ENCODE measurements at places on chromosomes 1 and 21.

GRCh38 chr1:79006564-79006963, at the start of gene ADGRL4:
Gene ADGRL4 (minus strand): TSS chr1:79006730. CDS start chr1:79006654, 76 bp downstream.
- DNase-seq = no peak

GRCh38 chr21:31489726-31490125, 145.7 kb upstream of the TIAM1 start:
- DNase-seq = no peak

- no peak for DNase-seq
Observed at GRCh38 chr1:235342039-235342438, 13.7 kb downstream of the GGPS1 start.

GRCh38 chr1:63906047-63906704, 132.4 kb downstream of the ROR1 start:
- DNase-seq = no peak

GRCh38 chr1:228379666-228380065, 27.0 kb downstream of the TRIM11 start:
- DNase-seq = no peak

- no peak for DNase-seq
Observed at GRCh38 chr1:6096243-6097116, 50.8 kb downstream of the KCNAB2 start.

- DNase-seq = no peak
Observed at GRCh38 chr1:31937300-31938183, 626 bp downstream of the PTP4A2 start.

- no peak for DNase-seq
Observed at GRCh38 chr1:157286646-157287420, 148.6 kb upstream of the ETV3 start.

- DNase-seq = peak; percentile 34
Observed at GRCh38 chr1:206468571-206468970, 1.7 kb upstream of the IKBKE start.

DNA sequence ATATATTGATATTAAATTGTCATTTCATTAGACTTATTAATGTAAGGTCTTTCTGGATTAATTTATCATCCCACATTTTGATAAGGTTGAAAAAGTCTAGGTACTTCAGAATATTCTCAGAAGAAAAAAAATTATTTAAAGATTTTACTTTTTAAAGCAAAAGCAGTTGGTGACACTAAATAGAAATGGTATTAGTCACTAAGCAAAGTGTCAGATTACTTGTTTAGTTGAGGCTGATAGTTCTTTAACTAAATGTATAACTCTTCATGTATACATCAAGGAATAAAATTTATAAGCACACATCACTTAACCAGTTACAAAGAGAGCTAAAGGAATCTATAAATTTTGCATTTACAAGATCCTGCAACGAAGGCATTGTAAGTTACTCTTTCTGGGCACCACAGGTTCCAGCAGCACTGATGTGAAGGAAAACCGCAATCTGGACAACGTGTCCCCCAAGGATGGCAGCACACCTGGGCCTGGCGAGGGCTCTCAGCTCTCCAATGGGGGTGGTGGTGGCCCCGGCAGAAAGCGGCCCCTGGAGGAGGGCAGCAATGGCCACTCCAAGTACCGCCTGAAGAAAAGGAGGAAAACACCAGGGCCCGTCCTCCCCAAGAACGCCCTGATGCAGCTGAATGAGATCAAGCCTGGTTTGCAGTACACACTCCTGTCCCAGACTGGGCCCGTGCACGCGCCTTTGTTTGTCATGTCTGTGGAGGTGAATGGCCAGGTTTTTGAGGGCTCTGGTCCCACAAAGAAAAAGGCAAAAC, 101.1 kb downstream of the ADARB1 start:
- DNase-seq = no peak

DNA sequence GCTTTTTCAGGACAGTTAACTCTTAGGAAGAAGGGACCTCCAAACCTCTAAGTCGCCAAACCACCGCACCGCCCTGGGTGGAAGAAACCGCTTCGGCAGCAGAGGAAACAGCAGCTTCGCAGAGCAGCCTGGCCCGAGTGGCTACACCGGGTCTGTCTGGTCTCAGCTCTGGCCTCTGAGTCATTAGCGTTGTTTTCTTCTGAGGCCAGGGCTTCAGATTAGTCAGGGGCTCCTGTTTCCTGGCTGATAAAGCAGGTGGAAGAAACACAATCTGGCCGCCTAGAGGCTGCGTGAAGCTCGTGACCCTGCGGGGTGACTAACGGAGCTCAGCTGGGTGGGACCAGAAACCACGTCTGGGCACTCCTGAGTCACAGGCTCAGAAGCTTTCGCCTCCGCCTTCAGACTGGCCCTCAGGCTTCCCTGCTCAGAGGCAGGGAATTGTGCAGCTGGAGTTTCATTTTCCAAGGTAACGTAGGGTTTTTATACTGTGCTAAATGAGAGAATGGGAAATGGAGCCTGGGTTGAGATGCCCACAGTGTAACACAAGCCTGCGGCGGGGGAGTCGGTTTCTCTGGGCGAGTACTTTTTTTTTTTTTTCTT, 44.9 kb downstream of the CHAF1B start:
- DNase-seq = peak; percentile 88

DNA sequence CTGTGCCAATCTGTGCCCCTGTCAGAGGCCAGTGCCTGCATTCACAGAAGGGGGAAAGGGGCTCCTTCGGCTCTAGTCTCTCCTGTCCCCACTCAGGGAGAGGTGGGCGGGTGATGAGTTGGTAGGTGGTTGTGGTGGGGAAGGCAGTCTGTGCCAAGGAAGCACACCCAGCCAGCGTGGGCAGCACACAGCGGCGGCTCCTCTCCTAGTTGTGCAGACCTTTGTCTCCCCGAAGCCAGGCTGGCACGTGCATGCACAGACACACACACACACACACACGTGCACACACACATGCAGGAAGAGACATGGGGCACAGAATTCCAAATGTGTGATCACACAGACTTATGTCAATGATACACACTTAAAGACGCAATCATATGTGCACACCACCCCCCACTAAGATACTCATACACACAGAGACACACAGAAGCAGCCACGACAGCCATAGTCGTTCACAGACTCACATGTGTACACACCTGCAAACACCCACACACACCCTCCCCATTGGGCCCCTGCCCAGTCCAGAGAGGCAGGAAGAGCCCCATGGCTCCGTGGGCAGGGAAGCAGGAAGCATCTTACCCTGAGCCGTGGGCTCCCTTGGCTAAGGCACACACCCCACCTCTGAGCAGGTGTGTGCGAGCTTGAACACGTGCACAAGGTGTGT, 16.4 kb downstream of the RIMS3 start:
- no peak for DNase-seq

GRCh38 chr21:39385299-39386145, 36.6 kb upstream of the HMGN1 start:
- peak; percentile 52 for DNase-seq

- DNase-seq = no peak
Observed at GRCh38 chr1:6016191-6016865, 24.1 kb upstream of the NPHP4 start.

- no peak for DNase-seq
Observed at GRCh38 chr1:177424744-177425143, 254.0 kb downstream of the BRINP2 start.

- peak; percentile 60 for DNase-seq
Observed at GRCh38 chr1:11961230-11961629, 19.0 kb upstream of the MFN2 start.

DNA sequence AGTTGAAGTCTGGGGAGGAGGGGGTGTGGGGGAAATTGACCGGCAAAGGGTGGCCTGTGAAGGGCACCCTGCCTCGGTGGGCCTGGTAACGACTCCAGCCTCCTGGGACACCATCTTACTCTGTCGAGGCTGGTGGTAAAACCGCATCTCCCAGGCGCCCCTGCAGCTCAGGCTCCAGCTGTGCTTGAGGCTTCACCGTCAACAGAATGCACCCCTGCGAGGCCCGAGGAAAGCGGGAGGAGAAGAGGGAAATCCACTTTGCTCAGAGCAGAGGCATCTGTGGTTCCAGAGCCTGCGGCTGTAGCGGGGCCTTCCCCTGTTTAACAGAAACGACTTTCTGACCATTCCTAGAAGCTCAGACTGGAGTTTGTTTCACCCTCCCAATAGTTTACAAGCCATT, 165.6 kb downstream of the NPHP4 start:
- DNase-seq = no peak

DNA sequence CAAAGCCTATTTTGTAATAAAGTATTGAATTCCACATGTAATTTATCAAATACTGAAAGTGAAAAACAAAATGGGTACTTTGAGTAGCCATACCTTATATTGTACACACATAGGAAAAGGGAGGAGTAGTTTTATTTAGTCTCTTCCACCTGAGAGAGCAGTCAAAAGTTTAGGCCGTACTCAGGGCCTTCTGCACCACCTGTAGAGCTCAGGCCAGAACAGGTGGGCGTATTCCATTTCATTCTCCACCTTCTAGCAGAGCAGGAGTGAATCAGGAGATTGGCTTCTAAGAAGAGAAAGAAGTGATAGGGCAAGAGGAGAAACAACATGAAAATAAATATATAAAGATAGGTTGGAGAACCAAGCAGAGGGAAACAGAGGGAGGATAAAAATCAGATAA, 44.0 kb downstream of the TRAF5 start:
- DNase-seq = no peak

DNA sequence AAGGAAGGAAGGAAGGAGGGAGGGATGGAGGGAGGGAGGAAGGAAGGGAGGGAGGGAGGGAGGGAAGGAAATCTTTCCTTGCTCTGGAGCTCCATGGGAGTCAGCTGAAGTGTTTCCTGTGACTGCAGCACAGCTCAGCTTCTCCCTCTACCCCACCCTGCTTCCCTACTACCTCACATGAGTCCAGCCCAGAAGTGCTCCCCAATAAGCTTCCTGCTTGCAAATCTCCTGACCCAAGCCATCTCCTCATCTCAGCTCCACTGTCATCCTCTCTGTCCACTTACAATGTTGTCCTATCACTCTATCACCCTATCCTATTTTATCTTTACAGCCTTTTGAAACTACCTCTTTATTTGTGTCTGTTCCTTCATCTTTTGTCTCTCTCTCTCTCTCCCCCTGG, 52.9 kb upstream of the SSBP3 start:
- no peak for DNase-seq

DNA sequence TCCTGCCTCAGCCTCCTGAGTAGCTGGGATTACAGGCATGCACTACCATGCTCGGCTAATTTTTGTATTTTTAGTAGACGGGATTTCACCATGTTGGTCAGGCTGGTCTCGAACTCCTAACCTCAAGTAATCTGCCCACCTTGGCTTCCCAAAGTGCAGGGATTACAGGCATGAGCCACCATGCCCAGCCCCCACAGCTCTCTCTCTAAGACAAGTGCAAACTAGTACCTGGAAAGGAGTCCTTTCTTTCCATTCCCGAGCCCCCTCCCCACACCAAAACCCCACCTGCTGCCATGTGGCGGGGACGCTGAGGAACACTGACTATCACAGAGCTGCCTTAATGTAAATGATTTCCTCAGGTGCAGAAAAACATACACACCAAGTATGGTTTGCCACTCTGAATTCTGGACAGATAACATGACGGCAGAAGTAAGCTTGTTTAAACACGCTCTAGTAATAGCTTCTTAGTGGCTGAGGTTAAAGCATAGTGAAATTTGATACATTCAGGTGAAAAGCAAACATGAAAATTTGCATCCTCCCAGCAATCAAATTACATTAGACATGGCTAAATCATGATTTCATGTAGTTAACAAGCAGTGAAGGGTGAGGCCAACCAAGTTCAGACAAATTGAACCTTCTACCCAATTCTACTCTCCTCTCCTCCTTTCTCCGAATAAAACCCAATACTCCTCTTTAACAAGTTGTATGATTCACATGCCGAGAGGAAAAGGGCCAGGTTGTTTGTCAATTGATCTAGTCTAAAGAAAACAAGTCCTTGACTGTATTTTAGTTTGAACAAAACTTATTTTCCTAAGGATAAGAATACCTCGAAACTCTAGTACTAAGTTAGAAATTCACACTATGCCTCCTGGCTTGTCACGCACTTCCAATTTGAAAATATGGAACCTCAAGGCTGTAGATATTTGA, 19.8 kb downstream of the ERRFI1 start:
- DNase-seq = no peak

DNA sequence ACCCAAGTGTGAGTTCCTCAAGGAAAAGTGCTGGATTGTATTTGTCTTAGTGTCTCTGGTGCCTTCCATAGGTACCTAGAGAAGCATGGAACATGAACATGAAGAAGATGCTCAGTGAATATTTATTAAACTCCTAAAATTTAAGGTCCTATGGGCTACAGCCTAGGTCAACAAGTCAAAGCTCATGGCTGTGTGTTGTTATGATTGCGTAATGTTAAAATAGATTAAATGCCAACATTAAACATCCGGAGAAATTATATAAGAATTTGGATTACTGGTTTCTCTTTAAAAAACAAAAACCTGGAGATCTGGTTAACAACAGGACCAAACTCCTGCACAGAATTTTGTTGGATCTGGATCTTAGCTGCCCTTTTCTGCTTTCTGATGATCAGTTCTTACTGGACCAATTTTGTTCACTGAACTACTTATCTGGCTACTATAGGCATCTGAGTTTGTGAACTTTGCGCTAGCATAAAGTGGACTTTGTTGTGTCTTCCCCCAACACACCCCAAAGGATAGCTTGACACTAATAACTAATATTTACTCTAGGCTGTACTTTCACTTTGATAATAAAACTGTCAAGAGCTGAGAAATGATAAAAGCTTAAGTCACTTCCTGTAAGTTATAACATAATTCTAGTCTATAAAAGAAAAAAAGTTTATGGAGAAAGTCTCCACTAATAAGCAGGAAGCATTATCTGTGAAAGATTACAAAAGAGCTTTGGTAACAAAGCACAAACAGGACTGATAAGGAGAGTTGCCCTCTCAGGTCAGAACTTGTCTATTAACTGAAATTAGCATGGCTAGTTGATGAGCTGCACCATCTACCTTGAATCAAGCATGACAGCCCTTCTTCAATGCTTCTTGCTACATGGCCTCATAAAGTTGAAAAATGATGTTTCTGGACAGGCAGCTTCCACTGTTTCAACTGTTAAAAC, 20.7 kb downstream of the F5 start:
- DNase-seq = no peak

DNA sequence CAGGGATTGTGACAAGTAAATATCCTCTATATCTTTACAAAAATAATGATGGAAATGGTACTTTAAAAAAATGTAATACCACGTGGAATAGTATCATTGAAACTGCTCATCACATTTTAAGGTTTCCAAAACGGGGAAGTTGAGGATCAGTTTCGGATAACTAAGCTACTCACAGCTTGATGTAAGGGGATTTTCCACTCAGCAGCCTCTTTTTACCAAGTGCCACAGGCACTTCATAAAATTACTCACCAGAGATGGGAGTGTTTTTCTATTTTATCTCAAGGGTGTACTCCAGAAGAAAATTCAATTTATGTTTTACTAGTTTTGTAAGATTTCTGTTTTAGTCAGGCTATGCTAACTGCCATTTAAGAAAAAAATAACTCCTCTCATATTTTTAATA, 91.7 kb downstream of the TPR start:
- no peak for DNase-seq

- no peak for DNase-seq
Observed at GRCh38 chr1:181140398-181140797, 51.9 kb downstream of the IER5 start.
